ENCODE measurements at places on chromosomes 4 and X. TPM values are rescaled to one million over a fixed set of nuclear protein-coding genes. Genes with fewer than 3 reads are reported as not detected.

Gene NAA11
- total RNA-seq, result not detected

Gene RPS6KA6
- 5.4 TPM for total RNA-seq

Gene SUPT20HL1
- total RNA-seq, result not detected

Gene NUDT11
- 1.2 TPM for total RNA-seq

Gene TCEAL7
- 10.8 TPM for total RNA-seq

Gene CXCL8
- total RNA-seq, result not detected

Gene TBX22
- not detected for total RNA-seq

Gene DKK2
- 0.83 TPM for total RNA-seq

Gene ZIC3
- not detected for total RNA-seq

Gene USP17L12
- not detected for total RNA-seq

Gene MAGEA9B
- total RNA-seq, result not detected

Gene CPLX1
- total RNA-seq, result 1.1 TPM

Gene ACE2
- total RNA-seq, result 5.2 TPM

Gene CSAG3
- not detected for total RNA-seq

Gene ADH4
- 0.66 TPM for total RNA-seq

Gene TDO2
- not detected for total RNA-seq

Gene BEND2
- total RNA-seq, result not detected

Gene GYPB
- total RNA-seq, result not detected

Gene ARHGAP36
- 0.32 TPM for total RNA-seq

Gene TNMD
- not detected for total RNA-seq

Gene TMEM31
- not detected for total RNA-seq

Gene AMTN
- total RNA-seq, result not detected

Gene TMA16
- total RNA-seq, result 16.2 TPM

Gene GAGE12E
- not detected for total RNA-seq

Gene MTCP1
- 4.3 TPM for total RNA-seq

All from esophagus muscularis mucosa (tissue), 4 donors.